EH (cell line): ENCODE measurements at places on chromosomes 11 and 22.
A peak's percentile ranks its signal among the peaks of the same experiment; 100 is the strongest.

- DNase-seq: no peak
Measured at GRCh38 chr22:49228431-49229037, 599.1 kb downstream of the BRD1 start.

GRCh38 chr22:27213294-27213693, 555.9 kb downstream of the MIAT start:
- DNase-seq: no peak

DNA sequence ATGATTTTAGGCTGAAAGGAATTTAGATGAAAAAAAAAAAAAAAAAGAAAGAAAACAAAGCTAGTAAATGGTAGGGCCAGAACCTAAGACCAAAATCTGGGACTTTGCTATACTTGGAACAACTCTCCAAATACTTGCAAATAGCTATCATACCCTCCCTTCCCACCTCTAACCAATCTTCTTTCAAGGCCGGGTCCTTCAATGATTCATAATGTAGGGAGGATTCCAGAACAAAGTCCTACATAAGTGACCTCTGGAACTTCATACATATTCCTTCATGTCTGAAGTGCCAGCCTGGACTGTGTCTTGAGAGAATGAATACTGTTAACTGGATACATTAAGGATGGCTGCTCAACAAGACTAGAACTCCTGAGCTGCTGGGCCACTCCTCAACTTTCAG, 9.9 kb downstream of the STK33 start:
- peak; percentile 46 for DNase-seq

- DNase-seq: no peak
Measured at GRCh38 chr11:126573325-126573978, 218.0 kb downstream of the ST3GAL4 start.

DNA sequence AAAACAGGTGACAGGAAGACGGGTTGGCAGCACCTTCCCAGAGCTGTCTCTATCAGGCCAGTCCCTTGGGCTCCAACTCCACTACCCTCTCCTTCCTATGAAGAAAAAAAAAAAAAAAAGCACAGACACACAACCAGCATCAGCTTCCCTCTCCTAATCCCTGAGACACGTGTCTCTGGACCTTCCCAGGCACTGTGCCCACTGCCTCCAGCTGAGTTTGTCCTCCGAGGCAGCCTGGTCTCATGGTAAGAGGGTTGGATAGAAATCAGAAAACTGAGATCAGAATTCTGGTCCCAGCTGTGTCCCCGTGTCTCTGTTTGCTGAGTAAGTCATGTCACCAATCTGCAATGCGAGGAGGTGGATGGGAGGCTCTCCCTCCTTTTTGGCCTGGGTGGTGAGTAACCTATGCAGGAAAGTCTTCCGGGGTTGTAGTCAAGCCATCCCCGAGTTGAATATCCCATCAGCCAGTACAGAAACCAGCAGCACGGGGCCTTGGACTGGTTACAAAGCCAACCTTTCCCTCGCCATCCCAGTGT, 193.7 kb upstream of the TBCEL start:
- DNase-seq: no peak

DNA sequence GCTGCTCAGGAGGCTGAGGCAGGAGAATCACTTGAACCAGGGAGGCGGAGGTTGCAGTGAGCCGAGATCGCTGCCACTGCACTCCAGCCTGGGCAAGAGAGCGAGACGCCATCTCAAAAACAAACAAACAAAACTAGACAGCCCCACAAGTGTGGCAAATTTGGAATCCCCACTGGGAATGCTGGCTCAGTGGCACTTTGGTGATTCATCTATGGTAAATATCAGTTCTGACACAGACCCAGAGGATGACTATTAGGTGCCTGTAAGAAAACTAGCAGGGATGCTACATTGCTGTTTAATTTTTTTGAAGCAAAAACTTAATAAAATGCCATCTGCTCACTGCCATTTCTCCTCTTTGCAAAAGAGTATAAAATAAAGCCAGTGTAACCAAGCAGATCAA, 107.9 kb downstream of the NAT10 start:
- peak; percentile 49 for DNase-seq

DNA sequence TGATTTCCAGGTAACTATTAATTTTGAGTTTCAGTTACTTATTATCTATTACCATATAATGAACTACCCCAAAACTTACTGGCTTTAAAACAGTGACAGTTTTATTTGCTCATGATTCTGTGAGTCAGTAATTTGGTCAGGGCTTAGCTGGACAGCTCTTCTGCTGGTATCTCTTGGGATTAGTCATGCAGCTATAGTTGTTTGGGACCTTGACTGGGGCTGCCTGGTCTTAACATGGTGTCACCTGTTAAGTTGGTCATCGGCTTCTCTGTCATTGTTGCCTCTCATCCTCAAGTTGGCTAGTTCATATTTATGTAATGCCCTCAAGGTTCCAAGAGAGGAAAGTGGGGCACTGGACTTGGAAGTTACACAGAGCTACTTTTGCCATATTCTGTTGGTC, 177.5 kb downstream of the TMEM135 start:
- peak; percentile 11 for DNase-seq

- DNase-seq: no peak
Measured at GRCh38 chr11:60825790-60826189, 16.1 kb upstream of the CCDC86 start.

GRCh38 chr11:118491041-118491440, 36.2 kb upstream of the TTC36 start:
- no peak for DNase-seq

GRCh38 chr22:49535126-49535525, 292.5 kb downstream of the BRD1 start:
- DNase-seq: no peak

DNA sequence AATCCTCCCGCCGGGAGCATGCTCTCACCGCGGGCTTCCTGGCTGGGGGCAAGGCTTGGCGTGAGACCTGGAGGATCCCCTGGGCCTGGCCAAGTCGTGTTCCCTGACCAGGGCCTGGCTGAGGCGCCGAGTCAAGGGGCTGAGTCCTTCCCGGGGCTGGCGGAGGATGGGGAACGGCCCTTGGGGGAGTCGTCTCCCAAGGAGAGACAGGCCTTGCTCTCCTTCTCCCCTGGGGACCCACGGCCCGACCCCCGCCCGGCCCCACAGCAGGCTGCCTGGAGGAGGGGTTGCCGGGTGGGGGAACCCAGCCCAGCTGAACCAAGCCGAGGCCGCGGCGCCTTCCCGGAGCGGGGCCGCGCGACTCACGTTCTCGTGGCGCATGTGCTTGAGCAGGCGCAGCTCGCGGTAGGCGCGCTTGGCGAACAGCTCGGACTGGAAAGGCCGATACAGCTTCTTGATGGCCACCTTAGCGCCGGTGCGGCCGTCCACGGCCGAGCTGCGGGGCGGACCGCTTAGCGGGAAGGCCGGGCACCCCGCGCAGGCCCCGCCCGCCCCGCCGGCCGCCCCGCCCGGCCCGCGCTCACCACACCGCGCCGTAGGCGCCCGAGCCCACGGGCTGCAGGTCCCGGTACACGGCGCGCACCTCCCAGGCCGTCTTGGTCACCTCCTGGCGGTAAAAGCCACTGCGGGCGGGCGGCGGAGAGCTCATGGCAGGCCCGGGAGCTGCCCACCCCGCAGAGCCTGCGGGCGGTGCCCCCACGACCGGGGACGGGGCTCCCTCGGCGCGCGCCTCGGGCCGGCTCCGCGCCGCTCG, 475 bp downstream of the MAPK12 start:
- peak; percentile 65 for DNase-seq

- no peak for DNase-seq
Measured at GRCh38 chr11:97895572-97895971, 1125.2 kb upstream of the CNTN5 start.

DNA sequence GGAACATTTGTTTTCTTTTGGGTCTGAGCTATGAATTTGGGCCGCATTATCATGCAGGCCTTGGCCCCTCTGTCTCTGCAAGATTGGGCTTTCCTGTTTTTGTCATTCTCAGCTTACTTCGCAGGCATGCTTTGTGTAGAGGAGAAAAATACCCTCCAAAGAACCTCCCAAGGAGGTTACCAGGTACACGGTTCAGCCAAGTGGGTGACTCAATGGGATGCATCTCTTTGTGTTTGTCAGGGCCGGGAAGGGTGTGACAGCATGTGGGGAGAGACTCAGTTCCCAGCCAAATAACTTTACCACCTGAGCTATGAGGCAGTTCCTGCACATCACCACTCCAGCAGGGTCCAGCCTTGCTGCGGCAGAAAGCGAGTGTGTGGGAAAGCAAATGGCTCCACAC, 47.8 kb upstream of the CLDN5 start:
- DNase-seq: no peak

- peak; percentile 70 for DNase-seq
Measured at GRCh38 chr11:130431801-130432200, 3.4 kb upstream of the ADAMTS8 start.

GRCh38 chr11:86941871-86942599, 13.2 kb downstream of the FZD4 start:
- DNase-seq: peak; percentile 72

GRCh38 chr11:33291004-33291777, 34.0 kb downstream of the HIPK3 start:
- DNase-seq: peak; percentile 31

GRCh38 chr11:17267576-17267975, 9.0 kb upstream of the NUCB2 start:
- DNase-seq: peak; percentile 89

GRCh38 chr22:31136711-31137110, 3.6 kb downstream of the PLA2G3 start:
- DNase-seq: no peak

- peak; percentile 3 for DNase-seq
Measured at GRCh38 chr11:118081241-118081958, 4.5 kb downstream of the TMPRSS4 start.

DNA sequence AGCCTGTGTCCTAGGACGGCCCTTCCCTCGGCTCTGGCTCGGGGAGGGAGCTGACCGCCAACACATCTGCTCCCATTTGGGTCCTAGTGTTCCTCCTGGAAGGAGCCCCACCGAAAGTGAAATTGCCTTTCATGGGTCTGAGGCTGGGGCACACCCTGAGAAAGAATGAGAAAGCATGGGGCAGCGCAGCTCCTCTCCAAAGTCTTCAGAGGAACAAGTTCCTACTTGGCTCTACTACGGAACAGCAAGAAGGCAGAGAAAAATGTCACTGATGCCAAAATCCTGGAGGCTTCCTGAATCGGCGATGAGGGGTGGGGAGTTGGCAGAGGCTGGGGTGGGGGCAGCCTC, 41.5 kb upstream of the MYEOV start:
- no peak for DNase-seq

DNA sequence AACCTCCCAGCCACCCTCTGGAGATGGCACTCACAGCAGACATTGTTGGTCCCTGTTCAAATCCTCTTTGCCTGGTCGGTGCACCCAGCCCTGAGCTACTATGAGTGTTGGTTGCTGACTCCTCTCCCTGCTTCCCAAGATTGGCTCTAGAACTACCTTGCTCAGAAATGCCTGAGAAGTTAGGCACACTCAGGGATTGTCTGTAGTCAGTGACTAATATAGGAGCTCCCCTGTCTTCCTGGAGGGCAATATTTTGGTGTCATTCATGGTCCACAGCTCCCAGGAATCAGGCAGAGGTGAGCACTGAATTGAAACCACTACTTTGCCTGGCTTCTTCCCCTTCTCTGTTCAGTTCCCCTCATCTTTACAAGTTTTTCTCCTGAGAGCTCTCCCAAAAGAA, 325.9 kb downstream of the MIAT start:
- DNase-seq: no peak

- no peak for DNase-seq
Measured at GRCh38 chr11:68468217-68468828, 7.8 kb downstream of the PPP6R3 start.

DNA sequence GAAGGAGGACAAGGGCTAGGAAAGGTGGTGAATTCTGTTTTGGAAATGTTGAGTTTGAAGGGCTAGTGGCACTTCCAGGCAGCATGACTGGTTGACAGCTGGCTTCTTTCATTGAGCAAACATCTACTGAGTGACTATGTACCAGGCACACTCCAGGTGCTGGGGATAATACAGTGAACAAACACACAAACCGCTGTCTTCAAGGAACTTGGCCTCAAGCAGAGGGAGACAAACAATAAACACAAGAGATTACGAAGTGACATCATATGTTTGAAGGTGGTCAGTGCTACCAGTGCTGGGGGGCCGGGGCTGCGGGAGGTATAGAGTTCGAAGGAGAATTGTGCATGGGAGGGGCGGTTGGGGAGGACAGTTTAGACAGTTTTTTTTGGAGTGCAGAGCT, 197.0 kb upstream of the SORL1-AS1 start:
- DNase-seq: no peak

DNA sequence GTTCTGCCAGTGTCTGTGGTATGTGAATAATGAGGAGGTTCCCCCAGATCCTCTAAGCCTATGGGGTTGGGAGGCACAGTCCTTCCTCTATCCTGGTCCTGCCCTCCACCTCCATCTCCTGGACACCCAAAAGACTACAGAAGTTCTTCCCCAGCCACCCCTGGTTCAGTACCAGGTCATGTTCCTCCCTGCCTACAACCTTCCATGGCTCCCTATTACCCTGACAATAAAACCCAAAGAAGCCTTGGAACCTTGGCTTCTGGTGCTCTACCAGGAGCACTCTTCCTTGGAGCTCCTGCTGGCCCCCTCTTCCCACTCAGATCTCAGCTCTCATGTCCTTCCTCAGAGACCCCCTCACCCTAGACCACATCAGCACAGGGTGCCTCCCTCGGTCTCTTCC, 12.9 kb downstream of the TRPM5 start:
- DNase-seq: no peak

DNA sequence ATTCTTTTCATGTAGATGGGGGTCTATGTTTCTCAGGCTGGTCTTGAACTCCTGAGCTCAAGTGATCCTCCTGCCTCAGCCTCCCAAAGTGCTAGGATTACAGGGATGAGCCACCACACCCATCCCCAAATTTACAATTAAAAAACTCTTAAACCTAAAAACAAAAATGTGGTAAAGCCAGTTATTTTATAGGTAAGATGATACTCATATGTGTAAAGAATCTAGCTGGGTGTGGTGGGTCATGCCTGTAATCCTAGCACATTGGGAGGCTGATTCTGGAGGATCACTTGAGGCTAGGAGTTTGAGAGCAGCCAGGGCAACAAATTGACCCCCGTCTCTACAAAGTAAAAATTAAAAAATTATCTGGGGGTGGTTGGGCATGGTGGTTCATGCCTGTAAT, 4.0 kb upstream of the RBM14 start:
- no peak for DNase-seq

GRCh38 chr22:17106785-17107546, 14.2 kb downstream of the TMEM121B start:
- DNase-seq: no peak

DNA sequence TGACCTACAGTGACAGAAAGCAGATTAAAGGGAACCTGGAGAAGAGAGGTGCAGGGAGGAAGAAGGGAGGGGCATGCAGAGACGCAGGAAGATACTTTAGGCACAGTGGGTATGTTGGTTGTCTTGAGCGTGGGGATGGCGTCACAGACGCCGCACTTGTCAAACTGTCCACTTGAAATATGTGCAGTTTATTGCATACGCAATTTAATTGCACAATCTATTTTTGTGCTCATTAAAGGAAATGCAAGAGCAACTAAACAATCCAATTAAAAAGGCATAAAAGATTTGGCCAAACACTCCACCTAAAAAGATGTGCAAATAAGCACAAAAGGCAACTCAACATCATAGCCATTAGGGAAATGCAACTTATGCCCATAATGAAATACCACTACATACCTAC, 16.8 kb downstream of the GNB1L start:
- DNase-seq: no peak
